Lung microvascular endothelial cell (primary cell): ENCODE measurements at places on chromosomes 1 and 21.
A peak's percentile ranks its signal among the peaks of the same experiment; 100 is the strongest.

DNA sequence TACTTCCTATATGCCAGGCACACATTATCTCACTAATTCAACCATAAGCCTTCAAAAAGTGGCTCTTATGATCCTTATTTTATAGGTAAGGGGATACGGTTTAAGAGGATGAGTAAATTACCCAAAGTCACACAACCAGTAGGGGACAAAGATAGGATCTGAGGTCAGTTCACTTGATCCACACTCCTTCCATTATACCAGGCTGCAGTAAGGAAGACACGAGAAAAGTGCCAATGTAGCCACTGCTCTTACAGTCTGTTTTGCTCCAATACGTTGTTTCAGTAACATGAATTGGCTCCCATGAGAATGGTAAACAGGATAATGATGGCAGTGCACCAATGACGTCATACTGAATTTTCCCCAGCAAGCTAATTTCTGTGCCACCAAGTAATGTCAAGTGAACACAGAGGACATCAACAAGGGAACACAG, 15.4 kb upstream of the GUCA2A start:
- DNase-seq, result peak; percentile 28

GRCh38 chr1:6775261-6776043, 9.8 kb upstream of the CAMTA1 start:
- DNase-seq, result no peak

DNA sequence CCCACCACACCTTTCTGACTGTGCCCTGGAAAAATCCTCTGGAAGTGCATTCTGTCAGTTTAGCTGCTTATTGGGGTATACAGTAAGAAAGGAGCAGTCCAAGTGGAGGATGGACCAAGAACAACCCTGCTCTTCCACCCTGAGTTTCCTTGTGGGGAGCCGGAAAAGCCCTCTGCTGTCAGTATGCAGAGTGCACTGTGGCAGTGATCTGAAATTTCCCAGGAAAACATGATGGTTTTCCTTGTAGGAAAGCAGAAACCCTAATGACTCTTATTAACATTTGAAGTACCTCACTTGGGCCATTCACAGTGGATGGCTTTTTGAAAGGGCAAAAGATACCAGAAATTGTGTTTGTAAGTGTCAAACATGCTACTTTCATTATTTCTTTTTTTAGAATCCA, 20.5 kb downstream of the ELAVL4 start:
- no peak for DNase-seq

GRCh38 chr1:231801042-231801585, 174.5 kb downstream of the DISC1 start:
- DNase-seq, result no peak

- peak; percentile 93 for DNase-seq
These were observed 25.0 kb downstream of the RCSD1 start for GRCh38 chr1:167654975-167655575.

GRCh38 chr1:154952664-154953063, 3.2 kb downstream of the PBXIP1 start:
- no peak for DNase-seq
